GM12892 (cell line): ENCODE measurements at places on chromosomes 11 and 22.
A peak's percentile ranks its signal among the peaks of the same experiment; 100 is the strongest.

GRCh38 chr11:26014456-26015115 lies 317.3 kb upstream of the ANO3 start:
- DNase-seq = no peak

GRCh38 chr11:117610045-117610444 lies 187.0 kb downstream of the DSCAML1 start:
- no peak for DNase-seq

DNA sequence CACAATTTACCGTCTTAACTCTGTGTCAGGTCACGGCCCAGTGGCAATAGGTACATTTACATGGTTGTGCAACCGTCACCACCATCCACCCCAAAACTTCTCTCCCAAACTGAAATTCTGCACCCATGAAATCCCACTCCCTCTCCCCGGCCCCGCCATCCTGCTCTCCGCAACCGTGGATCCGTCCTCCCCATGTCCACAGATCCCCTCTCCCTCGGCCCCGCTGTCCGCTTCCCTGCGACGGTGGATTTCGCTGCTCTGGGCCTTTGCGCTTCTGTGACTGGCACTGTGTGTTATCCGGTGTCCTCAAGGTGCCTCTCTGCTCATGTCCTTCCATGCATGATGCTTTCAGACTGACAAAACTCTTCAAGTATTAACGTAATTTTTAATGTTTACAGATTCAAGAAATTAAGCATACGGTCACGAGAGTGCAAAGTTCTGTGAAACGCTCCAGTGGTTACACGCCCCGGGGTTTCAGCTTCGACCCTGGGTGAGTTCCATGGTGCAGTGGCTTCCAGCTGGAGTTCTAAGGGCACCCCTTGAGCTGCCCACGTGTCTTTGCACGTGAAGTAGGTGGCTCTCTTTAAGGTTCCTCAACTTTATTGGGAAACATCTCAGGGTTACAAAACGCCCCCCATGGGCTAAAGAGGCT lies 76.4 kb downstream of the KCNQ1 start:
- DNase-seq = peak; percentile 3

- no peak for DNase-seq
Measured at GRCh38 chr11:30423886-30424285, 101.0 kb downstream of the ARL14EP start.

DNA sequence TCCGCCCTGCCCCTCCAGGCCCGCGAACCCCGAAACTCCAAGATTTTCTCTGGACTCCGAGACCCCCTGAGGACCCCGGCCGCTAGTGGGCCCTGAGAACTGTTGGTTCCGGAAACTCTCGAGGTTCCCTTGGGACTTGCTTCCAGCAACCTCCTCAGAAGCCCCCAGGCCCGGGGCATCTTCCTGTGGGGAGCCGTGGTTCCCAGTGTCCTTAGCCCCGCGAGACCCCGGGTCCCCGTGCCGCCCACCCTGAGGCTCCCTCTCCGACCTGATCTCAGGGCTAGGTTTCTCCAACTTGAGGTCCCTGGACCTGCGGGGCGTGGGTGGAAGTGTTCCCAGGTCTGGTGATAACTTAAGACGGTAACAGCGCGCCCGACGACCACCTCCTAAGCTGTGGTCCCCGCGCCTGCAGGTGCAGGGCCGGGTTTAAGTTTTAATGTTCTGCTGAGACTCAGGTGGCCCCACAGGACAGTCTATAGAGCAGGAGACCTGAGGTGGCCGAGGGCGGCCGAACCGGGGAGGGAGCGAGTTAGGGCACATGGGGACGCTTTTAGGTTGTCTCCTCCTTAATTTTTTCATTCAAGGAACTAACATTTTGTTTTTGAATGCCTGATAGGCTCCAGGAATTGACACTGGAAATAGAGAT lies 720 bp downstream of the FAM118A start:
- DNase-seq = no peak

- DNase-seq = no peak
Measured at GRCh38 chr11:124763156-124763947, 1.3 kb upstream of the ESAM start.

DNA sequence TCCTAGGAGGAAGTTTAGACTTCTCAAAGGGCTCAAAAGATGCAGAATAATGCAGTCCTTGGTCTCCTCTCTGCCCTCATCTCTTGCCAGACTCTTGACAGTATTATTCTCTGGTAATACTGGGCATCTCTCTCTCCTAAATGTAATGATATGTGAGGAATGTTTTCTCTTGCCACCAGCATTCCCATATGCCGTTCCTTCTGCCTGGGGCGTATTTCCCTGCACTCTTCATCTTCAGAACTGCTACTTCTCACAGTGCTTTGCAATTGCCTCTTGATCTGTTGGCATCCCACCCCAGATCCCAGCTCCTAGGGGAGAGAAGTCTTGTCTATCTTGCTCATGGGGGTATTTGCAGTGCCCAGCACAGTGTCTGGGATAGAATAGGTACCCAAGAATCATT lies 107.4 kb downstream of the RASSF10 start:
- DNase-seq = no peak

DNA sequence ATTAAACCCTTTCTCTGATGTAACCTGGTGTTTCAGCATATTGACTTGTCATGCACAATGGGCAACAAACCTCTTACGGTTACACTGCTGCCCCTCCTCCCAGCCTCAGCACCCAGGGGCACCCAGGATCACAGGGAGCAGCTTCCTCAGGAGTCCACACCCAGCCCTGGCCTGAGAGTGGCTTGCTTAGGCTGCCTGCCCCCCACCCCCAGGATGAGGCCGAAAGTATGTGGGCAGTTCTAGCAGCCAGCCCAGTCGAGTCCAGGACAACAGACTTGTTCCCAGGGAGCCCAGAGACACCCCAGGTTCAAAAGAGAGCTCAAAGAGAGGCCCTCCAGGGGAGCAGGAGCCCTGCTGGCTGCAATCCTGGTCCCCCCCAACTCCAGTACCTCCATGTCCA lies 108.1 kb upstream of the THY1 start:
- DNase-seq = no peak

DNA sequence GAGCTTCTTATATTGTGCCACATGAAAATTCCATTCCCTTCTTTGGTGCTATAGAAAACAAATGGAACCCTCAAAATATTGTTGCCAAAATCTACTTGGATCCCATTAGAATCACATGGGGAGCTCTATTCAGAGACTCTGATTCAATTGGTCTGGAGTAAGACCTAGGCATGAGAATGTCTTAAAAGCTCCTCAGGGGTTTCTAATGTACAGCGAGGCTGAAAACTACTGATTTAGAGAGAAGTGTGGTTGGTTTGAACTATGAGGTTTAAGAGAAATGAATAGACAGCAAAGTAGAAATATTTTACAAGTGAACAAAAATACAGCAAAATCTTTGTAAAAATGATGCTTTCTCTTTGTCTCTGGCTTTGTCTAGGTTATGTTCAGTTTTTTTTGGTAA lies 514.7 kb downstream of the CNTN5 start:
- no peak for DNase-seq

GRCh38 chr11:115649461-115649860 lies 145.2 kb upstream of the CADM1 start:
- no peak for DNase-seq

- DNase-seq = no peak
Measured at GRCh38 chr11:30938810-30939209, 352.7 kb upstream of the MPPED2 start.
